ENCODE measurements at places on chromosomes 12 and 14. TPM values are rescaled to one million over a fixed set of nuclear protein-coding genes. Genes with fewer than 3 reads are reported as not detected.
A peak's percentile ranks its signal among the peaks of the same experiment; 100 is the strongest.

DNA sequence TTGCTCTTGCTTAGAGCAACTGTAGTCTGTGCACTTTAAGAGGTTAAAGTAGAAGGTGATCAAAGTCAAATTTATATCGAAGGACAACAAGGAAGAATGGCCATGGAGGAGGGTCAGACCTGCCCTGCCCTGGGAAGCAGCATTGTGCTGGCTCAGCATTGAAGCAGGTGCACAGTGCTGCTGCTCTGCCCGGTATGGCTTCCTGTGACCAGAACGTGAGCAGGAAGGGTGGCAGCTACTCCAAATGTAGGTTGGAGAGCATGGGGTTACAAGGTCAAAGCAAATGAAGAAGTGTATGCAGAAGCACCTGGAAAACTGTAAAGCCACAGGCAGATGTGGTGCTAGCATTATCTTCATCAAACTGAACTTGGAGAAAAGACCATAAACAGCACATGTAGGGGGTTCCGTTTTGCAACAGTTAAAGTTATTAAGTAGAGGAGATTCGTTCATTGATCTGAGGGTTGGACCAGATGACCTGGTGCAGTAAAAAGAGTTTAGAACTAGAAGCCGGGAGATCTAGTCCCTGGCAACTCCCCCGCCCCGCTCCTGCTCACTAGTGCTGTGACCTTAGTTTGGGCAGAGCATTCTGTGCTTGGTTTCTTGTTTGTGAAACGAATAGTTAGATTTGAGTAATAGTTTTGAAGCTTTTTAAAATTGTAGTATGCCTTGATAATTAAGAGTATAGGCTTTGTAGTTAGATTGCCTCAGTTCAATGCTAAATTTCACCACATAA lies 84.2 kb downstream of the SCN8A start:
- DNase-seq, result no peak

DNA sequence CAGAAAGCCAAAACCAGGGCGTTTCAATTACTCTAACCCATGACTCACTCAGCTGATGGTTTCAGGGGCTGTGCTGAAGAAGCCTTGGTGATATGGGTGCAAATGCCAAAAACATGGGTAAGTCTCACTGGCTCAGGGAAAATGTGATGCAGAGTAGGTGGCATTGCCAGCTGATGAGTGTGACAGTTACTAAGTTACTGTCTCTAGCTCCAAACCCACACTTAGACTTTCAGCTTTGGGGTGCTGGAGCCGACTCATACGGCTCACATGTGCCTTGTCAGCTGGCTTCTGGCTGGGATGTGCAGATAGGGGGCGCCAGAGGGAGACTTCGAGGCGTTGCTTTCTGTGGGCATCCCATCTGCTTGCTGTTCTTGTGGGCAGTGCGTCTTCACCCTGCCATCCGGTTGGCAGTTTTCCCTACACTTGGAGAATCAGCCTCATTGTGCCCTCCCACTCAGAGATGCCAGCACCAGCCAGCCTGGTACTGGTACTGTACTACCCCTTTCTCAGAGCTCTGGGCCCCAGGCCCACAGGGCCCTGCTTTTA lies 11.1 kb upstream of the KRT7 start:
- peak; percentile 93 for DNase-seq

GRCh38 chr12:1517007-1517406 lies 77.4 kb downstream of the FBXL14 start:
- peak; percentile 90 for DNase-seq

DNA sequence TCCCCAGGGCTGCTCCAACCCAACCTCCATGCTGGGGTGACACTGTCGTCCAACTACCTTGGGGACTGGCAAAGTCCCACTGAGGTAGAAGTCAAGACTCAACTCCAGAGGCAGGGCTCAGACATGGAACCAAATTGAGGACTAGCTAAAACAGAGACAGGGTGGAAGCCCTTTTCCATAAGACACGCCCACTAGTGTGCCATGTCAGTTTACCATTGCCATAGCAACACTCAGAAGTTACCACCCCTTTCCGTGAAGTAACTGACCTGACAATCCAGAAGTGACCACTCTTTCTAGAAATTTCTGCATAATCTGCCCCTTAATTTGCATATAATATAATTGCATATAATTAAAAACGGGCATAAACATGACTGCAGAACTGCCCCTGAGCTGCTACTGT lies 409.6 kb downstream of the MED13L start:
- DNase-seq, result no peak

- DNase-seq, result no peak
Observed at GRCh38 chr14:92556863-92557543, 43.4 kb downstream of the RIN3 start.

GRCh38 chr14:23386999-23387398 lies 10.2 kb downstream of the CMTM5 start:
- no peak for DNase-seq

DNA sequence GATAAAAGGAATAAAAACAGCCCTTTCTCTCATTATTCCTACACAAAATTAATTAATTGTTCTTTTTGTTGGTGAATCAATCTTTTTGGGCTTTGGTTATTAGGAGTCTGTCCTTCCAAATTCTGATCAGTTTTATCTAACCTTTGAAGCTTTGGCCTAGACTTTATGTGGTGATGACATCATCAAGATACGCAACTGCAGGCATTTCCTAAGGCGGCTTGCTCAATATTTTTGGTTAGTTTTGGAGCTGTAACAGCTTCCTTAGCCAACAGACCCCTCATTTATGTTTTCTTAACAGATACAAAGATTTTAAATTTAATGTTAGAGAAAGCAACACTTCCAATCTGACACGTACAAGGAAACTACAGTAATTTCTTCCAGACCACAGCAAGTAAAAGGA lies 87.8 kb upstream of the PDE3A start:
- DNase-seq, result no peak

DNA sequence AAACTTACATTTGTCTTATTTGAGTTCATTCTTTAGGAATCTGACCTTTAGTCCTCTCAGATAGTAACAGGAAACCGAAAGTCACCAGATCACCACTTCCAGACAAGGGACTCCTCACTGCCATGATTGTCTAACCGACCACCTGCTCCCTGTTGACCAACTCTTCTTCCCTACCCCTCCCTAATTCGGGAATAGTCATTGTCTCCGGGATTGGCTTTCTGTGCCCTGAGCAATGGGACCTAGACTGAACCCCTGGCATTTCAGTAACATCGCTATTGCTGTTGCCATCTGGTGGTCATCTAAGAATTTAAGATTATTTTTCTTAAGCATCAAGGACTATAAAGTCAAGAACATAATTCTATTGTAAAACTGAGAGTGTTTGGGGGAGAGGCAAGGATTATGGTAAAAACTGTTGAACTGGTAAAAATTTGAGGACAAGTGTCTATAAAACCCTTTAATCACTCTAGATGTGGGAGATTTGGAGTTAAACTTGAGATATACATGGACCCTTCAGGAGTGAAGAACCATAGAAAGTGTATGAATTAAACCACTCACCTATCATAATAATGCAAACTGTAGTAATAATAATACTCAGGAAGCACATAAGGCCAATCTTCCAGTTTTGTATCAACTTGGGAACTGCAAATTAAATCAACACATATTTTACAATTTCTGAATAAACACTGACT lies 6.3 kb downstream of the CLEC2A start:
- peak; percentile 40 for DNase-seq

GRCh38 chr12:27711317-27711682 lies 668 bp downstream of the MRPS35 start:
- peak; percentile 31 for DNase-seq

DNA sequence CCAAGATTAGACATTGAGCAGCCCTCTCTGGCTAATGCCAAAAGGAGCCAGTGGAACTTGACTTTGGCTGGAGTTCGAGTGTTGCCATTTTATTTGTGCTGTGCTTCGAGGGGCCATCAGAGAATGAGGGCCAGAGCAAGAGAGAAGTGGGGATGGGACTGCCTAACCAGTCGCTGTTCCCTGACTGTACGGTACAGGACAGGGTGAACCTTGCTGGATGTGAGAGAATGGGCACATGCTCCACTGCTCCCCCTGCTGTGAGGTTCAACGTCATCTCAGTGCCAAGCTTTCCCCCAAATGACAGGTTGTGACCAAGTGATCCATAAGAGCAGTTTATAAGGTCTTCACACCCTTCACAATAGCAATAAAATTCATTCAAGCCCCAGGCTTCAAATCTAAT lies 55.1 kb upstream of the BCL11B start:
- DNase-seq, result no peak

- no peak for DNase-seq
Observed at GRCh38 chr14:94462763-94463572, 10.4 kb upstream of the SERPINA11 start.

DNA sequence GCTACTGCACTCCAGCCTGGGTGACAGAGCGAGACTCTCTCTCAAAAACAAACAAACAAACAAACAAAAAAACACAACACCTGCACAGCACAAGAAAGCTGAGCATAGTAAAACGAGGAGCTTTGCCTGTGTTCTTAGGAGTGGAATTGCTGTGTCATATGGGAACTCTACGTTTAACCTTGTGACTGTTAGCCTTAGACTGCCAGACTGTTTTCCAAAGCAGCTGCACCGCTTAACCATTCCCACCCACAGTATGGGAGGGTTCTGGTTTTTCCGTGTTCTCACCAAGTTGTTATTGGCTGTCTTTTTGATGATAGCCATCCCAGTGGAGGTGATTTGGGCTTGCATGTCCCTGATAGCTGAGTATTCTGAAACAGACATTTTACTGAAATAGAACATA lies 9.2 kb downstream of the WNT5B start:
- DNase-seq, result no peak

DNA sequence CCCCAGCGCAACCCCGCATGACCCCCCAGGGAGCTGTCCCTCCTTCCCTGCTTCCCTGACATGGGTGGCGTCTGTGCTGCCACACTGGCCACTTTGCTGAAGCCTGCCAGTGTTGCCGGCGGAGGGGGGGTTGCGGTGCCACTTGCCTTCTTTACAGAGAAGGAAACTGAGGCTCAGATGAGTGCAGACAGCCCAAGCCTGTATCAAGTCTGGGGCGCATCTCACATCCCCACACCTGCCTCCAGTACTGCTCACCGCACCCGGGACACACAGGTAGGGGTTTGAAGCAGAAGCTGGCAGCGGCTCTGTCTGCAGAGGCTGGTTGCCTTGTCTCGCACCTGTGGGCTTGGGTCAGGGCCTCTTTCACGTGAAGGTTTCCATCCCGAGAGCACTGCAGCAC lies 104.7 kb upstream of the RTL1 start:
- no peak for DNase-seq

- DNase-seq, result peak; percentile 48
Observed at GRCh38 chr12:96886998-96887677, 19.9 kb upstream of the NEDD1 start.

DNA sequence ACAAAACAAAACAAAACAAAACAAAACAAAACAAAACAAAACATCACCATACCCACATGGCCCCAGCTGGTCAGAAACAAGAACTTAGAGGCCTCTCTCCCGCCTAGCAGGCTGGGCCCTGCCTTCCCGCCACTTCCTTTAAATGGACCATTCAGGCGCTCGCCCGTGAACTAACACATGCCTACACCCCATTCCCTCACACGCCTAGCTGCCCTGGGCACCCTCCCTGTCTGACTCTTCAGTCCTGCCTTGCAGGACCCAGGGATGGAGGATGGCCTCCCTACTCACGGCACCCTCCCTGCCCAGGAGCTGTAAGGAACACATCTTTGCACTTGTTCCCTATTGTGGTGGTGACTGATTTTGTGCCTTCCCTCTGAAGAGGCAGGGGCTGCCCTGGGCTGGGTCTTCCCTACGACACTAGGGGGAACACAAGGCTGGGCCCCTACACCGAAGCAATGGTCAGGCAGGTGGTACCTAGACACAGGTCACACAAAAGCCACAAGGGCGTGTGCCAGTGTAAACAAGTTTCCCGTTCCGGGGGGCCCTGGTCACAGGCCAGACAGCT lies 21.5 kb downstream of the P2RX2 start:
- DNase-seq, result no peak

- peak; percentile 3 for DNase-seq
Observed at GRCh38 chr14:62655166-62655565, 390.1 kb downstream of the KCNH5 start.

DNA sequence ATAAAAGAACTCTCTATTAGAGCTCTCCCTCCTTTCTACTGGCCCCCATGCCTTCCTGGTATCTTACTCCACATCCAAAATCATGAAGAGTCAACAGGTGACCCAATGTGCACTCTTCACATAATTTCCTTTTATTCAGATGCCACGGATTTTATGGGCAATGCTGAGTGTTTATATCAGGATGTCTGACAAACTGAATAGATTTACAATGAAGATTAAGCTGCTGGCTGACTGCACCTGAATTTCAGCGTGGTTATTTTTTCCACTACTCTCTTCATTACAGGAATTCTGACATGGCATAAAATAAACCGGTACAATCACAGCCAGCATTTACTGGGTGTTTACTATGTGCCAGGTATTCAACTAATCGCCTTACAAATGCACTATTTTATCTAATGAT lies 29.4 kb upstream of the CERS5 start:
- DNase-seq, result peak; percentile 56

- no peak for DNase-seq
Observed at GRCh38 chr14:89537911-89538310, 120.9 kb upstream of the FOXN3 start.

GRCh38 chr14:105495101-105495989 lies 4.3 kb downstream of the TEDC1 start:
- no peak for DNase-seq

DNA sequence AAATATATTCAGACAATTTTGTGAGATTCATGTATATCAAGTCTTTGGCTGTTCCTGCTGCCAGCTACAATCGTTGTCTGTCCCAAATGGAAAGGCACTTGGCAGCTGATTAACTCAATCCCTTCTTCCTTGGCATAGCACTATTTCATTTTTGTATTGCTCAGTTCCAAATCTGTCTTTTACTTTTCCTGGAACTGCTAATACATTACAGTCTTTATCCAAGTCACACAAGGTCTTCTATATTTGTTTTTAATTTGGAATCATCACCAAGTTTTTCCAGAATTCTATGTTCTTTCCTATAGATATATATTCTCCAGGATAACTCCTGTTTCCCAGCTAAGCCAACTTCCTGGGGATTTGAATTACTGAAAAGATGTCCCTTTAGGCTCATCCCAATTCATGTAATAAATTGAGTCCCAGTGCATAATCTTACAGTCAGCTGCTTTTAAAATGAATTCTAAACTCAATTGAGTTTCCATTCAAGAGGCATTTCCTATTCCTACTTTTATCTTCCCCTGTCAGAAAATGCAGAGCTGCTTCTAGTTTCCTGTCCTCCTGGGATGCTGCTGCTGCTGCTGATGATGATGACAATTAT lies 45.9 kb downstream of the DYRK2 start:
- no peak for DNase-seq

- DNase-seq, result no peak
Observed at GRCh38 chr12:18254081-18254480, 7.2 kb upstream of the PIK3C2G start.

GRCh38 chr12:106907411-106907810 lies 48.3 kb upstream of the TMEM263 start:
- no peak for DNase-seq

GRCh38 chr12:93126069-93126474 lies 197.0 kb upstream of the EEA1 start:
- peak; percentile 22 for DNase-seq

STAB2 gene
- total RNA-seq, result not detected

KRT71 gene
- not detected for total RNA-seq

IL22 gene
- total RNA-seq, result not detected

KRT80 gene
- total RNA-seq, result 52.7 TPM

GNB3 gene
- 0.57 TPM for total RNA-seq

MOAP1 gene
- 9.8 TPM for total RNA-seq

DNAI7 gene
- total RNA-seq, result 0.59 TPM

PTPN21 gene
- total RNA-seq, result 3.7 TPM
